ENCODE measurements at places on chromosomes 3 and 15.

- DNase-seq = no peak
Observed at GRCh38 chr3:38095669-38096483, 41.1 kb downstream of the ACAA1 start.

DNA sequence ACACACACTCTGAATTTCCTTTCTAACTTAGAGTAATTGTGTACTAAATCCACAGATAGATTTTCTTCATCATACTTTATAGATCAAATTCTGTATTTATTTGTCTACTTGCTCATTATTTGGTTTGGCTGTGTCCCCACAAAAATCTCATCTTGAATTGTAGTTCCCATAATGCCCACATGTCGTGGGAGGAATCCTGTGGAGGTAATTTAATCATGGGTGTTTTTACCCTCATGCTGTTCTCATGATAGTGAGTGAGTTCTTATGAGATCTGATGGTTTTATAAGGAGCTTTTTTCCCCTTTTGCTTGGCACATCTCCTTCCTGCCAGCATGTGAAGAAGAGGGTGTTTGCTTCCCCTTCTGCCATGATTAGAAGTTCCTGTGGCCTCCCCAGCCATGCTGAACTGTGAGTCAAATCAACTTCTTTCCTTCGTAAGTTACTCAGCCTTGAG, 198.3 kb upstream of the TGFBR2 start:
- DNase-seq = no peak

GRCh38 chr3:2661078-2661477, 449.1 kb downstream of the IL5RA start:
- DNase-seq = no peak

DNA sequence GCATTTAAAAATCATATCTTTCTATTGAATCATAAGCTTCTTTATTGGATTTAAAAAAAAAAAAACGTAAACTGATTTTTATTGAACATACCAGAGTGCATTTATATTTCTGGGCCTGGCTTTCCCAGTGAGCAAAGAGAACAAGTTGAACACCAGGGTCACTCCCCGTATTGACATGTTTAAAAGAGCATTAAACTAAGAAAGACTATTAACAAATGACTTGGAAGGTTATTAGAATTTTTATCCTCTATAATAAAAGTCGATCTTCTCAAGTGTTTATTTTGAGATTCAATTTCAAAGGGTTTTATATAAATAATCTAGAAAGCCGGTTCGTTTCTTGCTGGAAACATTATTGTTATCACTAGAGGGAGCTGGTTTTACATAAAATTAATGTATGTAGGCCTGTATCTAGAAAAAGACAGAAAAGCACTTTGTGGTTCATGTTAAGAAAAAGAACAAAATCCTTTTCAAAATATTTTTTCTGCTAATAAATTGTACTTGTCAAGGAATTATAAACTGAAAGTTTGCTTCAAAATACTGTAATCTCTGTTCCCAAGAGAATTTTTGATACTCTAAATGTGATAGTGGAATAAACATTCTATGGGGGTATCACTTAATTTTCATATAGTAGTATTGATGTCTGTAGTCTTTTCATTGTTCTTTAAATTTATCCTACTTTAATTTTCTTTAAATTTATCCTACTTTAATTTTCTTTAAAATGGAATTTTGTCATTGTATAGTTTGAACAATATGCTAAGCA, 321.8 kb upstream of the MME start:
- no peak for DNase-seq

DNA sequence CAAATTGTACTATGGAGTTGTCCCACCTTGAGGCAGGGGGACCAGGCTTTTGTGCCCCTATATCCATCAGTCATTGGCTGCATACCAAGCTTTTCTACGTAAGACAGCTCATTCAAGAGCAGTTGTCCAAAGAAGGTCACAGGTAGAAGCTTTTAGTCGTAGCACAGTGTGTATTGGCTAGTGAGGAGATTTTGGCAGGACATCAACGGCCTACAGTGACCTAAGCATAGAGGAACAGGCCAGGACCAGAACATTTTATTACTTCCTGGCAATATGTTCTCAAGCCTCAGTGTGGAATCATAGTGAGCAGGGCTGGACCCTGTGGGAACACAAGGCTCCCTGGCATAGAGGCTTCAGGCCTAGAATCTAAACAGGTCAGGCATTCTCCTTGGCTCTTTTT, 105.4 kb upstream of the ANKRD28 start:
- DNase-seq = no peak

DNA sequence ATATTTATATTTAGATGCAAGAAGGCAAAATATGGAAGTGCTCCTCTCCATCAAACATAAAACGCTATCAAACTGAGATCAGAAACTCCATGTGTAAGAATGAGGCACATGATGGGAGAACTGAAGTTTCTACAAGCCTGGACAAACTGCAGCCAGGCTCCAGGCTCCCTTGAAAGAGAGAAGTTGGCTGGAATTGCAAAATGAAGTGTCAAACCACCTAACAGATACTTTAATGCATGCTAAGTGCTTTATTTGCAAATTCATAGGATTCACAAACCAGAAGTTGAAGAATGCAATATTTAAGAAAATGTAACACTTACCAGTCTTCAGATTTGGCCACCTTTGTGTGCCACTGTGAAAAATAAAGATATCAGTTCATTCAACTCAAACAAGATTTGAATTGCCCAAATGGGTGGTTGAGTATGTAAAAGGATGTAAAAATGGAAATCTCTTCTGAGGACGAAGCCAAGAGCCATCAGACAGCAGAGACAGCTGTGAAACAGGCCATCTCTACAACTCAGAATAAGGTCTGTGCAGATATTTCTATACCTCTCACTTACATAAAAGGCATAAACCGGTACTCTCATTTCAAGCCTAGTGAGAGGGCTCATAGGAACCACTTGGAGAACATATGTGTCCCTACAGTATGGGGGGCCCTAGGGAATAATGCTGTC, 87.0 kb downstream of the DPPA2 start:
- no peak for DNase-seq

GRCh38 chr3:193119926-193120325, 121.1 kb upstream of the PLAAT1 start:
- no peak for DNase-seq

- DNase-seq = no peak
Observed at GRCh38 chr3:119774444-119774843, 7.5 kb upstream of the NR1I2 start.

DNA sequence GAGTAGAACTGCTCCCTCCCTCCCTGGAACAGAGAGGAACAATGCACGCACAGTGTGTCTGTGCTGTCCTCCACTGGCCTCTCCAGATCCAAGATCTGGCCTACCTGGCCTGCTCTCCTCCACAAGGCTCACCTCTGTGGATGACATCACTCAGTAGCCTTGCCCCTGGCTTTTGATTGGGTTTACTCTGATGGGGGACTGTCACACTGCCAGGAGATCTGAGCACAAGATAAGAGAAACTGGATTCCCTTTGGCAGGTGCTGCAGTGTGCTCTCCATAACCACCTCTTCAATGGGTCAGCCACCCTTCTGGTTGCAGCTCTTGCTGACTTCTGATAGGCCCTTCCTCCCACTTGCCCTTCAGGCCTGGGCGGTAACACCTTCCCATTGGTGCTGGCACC, 22.6 kb upstream of the ANO10 start:
- DNase-seq = no peak
